ENCODE measurements at places on chromosomes 16 and 17. TPM values are rescaled to one million over a fixed set of nuclear protein-coding genes. Genes with fewer than 3 reads are reported as not detected.

Gene FGF11
- total RNA-seq, result 2.0 TPM

Gene CDRT15L2
- total RNA-seq, result not detected

Gene CMTM2
- total RNA-seq, result 0.70 TPM

Gene CORO6
- 1.7 TPM for total RNA-seq

Gene OGFOD3
- 15.8 TPM for total RNA-seq

Gene C17orf78
- not detected for total RNA-seq

DNA sequence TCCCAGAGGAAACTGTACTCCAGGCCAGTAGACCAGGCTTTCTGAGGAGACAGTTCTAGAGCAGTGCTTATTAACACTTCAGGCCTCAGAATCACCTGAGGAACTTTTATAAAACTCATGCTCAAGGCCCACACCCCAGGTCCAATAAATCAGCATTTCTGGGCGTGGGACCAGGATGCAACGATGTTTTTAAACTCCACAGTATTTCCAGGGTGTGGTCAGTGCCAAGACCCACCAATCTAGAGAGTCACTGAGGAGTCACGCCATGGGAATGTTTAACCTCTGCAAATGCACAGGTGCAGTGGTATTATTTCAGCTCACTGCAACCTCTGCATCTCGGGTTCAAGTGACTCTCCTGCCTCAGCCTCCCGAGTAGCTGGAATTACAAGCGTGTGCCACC is 3.9 kb upstream of the TRPV1 start:
- no peak for DNase-seq
- H3K27me3 ChIP-seq, result no peaks in the 10 kb centered on the region
- H3K36me3 ChIP-seq, result peaks cover 11% of the 10 kb centered on the region
- H3K4me3 ChIP-seq, result no peak overlapping the region
- no peaks in the 10 kb centered on the region for H3K4me1 ChIP-seq
- no peak overlapping the region for H3K27ac ChIP-seq

DNA sequence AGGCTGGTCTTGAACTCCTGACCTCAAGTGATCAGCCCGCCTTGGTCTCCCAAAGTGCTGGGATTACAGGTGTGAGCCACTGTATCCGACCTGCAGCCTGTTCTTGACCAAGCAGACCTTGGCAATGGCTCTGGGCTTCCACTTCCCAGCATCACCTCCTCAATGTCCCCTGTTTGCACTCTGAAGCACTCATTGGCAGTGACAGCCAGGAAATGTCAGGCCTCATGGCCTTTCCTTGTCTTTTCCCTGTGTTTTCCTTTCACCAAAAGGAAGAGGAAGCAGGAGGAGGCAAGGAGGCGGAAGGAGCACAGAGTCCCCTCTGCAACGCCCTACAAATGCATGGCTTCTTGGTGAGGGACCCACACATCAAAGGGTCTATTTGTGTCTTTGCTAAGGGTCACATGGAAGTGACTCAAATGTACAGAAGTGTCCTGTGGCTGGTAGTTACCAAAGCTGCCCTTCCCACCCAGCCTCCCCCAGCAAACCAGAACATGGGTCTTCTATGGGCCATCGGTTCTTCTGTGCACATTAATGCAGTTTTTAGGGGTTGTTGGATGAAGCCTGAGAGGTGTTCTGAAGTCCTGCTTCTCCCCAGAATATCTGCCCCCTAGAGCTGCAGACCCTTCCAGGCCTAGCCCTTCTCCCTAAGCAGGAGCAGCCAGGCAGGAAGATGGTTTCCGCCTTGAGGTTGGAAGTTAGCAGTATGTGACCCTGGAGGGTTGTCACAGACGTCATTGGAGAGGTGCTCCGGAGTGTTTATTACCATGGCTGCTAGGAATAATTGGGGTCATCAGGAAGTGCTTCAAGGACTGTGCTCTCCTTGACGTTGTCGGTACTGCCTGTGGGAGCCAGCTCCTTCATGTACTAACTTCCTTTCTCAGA is 60.8 kb downstream of the WIPI1 start:
- no peaks in the 10 kb centered on the region for H3K36me3 ChIP-seq
- H3K4me1 ChIP-seq, result peaks cover 28% of the 10 kb centered on the region
- DNase-seq, result no peak
- no peak overlapping the region for H3K4me3 ChIP-seq
- no peak overlapping the region for H3K27ac ChIP-seq

DNA sequence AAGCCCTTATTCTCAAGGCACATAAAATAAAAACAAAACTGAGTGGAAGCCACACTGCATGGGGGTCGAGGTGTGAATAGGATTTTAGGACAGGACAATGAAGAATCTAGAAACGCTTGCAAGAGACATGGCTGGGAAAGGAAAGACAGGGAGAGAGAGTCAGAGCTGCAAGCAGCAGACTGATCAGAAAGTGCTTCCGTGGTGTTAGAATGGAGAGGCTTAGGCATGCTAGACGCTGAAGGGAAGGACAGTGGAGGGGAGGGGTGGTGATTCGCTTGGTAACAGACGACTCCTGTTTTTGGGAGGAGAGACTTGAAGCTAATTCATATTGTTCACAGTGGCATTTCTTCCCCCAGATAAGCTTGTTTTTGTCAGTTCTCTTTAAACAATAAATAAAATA is 173.5 kb downstream of the AIPL1 start:
- no peaks in the 10 kb centered on the region for H3K4me1 ChIP-seq
- H3K4me3 ChIP-seq, result no peak overlapping the region
- no peak for DNase-seq
- H3K27ac ChIP-seq, result no peak overlapping the region

- H3K36me3 ChIP-seq, result peaks cover 4% of the 10 kb centered on the region
- peak overlapping the region; percentile 96 for H3K4me3 ChIP-seq
- H3K27ac ChIP-seq, result peak overlapping the region; percentile 93
Observed at GRCh38 chr17:74211912-74212208, 1.5 kb upstream of the TTYH2 start.

DNA sequence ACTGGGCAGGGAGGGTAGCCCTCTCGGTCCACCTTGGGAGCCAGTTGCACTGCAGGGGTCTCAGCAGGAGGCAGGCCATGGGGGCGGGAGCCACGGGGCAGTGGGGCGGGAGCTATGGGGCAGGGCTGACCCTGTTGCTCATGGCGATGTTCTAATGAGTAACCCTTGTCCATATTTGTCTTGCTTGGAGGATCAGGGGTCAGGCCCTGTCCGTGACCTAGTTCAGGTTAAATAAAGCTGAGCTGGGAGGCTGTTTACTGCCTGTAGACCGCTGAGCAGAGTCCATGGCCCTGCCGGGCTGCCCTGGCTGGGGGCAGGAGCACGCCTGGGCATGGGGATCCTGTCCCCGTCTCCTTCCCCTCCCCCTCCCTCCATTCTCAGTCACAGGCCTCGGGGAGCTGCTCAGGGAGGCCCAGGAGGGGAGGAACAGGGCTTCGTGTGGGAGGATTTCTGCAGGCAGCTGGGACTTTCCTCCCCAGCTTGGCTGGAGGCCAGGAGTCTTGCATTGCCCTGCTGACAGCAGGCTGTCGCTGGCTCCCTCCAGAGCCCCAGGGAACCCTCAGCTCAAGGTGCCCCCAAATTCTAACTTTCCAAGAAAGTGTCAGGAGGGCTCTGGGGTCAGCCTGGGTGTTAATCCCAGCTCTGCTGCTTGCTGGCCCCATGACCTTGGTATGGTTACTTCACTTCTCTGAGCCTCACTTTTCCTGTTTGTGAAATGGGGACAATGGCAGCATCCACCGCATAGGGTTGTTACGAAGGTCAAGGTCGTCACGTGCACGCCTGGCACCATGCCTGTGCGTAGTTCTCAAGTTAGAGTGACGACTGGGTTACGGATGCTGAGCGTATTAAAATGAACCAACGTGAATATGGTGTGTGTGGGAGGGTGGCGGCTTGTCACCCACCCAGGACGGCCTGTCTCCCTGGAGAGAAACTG is 6.1 kb upstream of the SERPINF2 start:
- no peaks in the 10 kb centered on the region for H3K27me3 ChIP-seq
- peaks cover 9% of the 10 kb centered on the region for H3K4me1 ChIP-seq

- peaks cover 53% of the 10 kb centered on the region for H3K4me1 ChIP-seq
- no peak for DNase-seq
- no peaks in the 10 kb centered on the region for H3K27me3 ChIP-seq
Observed at GRCh38 chr17:2087597-2088211, 32.8 kb downstream of the HIC1 start.

- no peaks in the 10 kb centered on the region for H3K4me1 ChIP-seq
- no peak for DNase-seq
- peaks cover 2% of the 10 kb centered on the region for H3K36me3 ChIP-seq
- H3K27ac ChIP-seq, result no peak overlapping the region
- peaks cover 50% of the 10 kb centered on the region for H3K27me3 ChIP-seq
Observed at GRCh38 chr17:5702951-5703510, 118.7 kb upstream of the NLRP1 start.

Measured in T-helper 17 cell (primary cell).